ENCODE measurements at places on chromosomes 1 and 21.

GRCh38 chr1:4021136-4021973 is 121.3 kb upstream of the C1orf174 start:
- no peak for DNase-seq

- DNase-seq, result no peak
Measured at GRCh38 chr1:226973371-226973897, 33.3 kb downstream of the COQ8A start.

GRCh38 chr1:157724537-157725220 is 24.1 kb upstream of the FCRL3 start:
- DNase-seq, result no peak

GRCh38 chr1:79304131-79304530 is 297.6 kb upstream of the ADGRL4 start:
- no peak for DNase-seq

DNA sequence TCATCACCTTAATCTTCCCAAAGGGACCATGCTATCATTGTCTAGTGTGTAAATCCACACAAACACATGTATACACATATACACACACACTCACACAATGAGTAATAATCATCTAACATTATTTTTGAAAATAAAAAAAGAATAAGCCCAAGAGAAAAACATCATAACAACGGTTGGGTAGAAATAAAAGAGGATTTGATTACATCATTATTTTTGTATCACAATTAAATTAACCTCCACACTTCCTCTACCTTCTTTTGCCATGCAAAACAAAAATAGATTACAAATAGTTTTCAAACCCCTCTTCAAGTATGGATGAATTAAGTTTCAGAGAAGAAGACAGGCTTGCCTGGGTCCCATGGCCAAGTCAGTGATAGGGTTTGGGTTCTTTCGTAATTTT is 238.1 kb downstream of the VAV3 start:
- DNase-seq, result no peak

DNA sequence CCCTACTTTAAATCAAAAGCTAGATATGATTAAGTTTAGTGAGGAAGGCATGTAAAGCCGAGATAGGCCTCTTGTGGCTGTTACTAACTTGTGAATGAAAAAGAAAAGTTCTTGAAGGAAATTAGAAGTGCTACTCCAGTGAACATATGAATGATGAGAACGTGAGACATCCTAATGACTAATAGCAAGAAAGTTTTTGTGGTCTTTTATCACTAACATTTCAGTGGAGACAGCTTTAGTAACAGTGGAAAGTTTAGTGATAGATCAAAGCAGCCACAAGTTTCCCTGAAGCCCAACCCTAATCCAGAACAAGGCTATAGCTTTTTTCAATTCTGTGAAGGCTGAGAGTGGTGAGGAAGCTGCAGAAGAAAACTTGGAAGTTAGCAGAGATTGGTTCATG is 73.6 kb upstream of the LRRC8B start:
- DNase-seq, result no peak

DNA sequence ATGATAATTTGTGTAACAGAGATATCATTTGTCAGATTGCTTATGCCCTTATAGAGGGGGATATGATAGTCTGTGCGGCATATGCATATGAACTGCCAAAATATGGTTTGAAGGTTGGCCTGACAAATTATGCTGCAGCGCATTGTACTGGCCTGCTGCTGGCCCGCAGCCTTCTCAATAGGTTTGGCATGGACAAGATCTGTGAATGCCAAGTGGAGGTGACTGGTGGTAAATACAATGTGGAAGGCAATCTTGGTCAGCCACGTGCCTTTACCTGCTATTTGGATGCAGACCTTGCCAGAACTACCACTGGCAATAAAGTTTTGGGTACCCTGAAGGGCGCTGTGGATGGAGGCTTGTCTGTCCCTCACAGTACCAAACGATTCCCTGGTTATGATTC is 82.4 kb downstream of the ZMYM4 start:
- no peak for DNase-seq

GRCh38 chr1:19852036-19852435 is 30.2 kb upstream of the OTUD3 start:
- no peak for DNase-seq

DNA sequence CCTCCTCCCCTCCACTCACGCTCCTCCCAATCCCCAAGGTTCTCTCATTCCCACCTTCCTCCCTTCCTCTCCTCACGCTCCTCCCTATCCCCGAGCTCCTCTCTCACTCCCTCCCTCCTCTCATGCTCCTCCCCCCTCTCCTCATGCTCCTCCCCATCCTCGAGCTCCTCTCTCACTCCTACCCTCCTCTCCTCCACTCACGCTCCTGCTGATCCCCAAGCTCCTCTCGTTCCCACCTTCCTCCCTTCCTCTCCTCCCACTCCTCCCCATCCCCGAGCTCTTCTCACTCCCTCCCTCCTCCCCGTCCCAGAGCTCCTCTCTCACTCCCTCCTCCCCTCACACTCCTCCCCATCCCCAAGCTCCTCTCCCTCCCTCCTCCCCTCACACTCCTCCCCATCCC is 31.4 kb downstream of the PGBD5 start:
- DNase-seq, result no peak

DNA sequence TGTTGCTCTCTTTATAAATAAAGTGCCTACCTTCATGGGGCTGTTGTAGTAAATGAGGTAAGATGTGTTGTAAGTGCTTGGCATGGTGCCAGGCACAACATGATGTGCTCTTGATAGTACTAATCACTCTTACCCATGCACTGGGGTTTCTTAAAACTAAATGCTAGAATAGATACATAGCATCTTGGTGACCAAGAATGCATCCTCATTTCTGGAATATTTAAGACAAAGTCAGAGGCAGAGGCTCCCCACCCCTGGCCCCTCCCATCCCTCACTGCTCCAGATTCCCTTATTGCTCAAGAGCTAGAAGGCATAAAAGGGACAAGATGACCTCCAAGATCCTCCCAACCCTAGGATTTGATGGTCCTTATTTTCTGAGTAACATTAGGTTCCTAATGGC is 61.3 kb downstream of the GLUL start:
- DNase-seq, result no peak

- no peak for DNase-seq
Measured at GRCh38 chr1:9245230-9245619, 10.7 kb downstream of the H6PD start.

DNA sequence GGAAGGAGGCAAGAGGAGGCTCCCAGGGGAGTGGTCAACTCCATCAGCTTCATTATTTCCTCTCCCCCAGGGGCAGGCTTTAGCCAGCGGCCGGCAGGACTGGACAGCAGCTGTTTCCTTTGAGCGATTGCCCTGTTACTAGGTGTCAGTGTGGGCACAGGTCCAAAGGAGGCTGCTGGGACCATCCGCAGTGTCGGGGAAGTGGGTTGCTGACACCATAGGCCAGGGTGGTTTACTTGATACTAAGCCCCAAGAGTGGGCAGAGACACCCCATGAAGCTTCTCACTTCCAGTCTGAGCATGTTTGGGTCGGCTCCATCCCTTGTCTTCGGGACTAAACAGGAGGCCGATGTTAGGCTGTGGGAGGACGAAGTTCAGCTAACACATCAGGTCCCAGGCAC is 63.6 kb downstream of the KAZN start:
- DNase-seq, result no peak

- DNase-seq, result no peak
Measured at GRCh38 chr1:229470406-229471043, 36.6 kb upstream of the ACTA1 start.

GRCh38 chr1:29211086-29212030 is 19.4 kb downstream of the MECR start:
- no peak for DNase-seq

- DNase-seq, result peak; percentile 42
Measured at GRCh38 chr1:28359592-28360239, 9.8 kb upstream of the PHACTR4 start.

GRCh38 chr1:154856049-154856448 is 14.0 kb downstream of the KCNN3 start:
- no peak for DNase-seq

DNA sequence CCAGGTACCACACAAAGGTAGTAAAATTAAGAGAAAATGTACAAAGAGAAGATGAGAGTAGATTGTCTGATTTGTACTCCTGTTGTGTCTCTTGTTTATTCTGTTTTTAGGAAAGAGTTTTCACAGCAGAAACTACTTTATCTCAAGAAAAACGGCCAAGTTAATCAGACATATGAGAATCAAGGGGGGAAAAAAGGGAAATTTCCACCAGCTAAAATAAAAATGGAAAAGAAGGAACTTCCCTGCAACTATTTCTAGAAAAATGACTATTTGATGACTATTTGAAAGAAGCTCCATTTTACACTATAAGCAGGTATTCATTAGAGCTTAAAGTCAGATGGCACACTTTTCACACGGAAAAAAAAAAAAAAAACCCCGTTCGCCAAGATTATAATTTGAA is 56.5 kb downstream of the EPRS1 start:
- DNase-seq, result no peak

GRCh38 chr1:201466492-201466891 is 2.5 kb downstream of the PHLDA3 start:
- no peak for DNase-seq

- DNase-seq, result no peak
Measured at GRCh38 chr1:211738691-211739301, 63.4 kb upstream of the NEK2 start.

DNA sequence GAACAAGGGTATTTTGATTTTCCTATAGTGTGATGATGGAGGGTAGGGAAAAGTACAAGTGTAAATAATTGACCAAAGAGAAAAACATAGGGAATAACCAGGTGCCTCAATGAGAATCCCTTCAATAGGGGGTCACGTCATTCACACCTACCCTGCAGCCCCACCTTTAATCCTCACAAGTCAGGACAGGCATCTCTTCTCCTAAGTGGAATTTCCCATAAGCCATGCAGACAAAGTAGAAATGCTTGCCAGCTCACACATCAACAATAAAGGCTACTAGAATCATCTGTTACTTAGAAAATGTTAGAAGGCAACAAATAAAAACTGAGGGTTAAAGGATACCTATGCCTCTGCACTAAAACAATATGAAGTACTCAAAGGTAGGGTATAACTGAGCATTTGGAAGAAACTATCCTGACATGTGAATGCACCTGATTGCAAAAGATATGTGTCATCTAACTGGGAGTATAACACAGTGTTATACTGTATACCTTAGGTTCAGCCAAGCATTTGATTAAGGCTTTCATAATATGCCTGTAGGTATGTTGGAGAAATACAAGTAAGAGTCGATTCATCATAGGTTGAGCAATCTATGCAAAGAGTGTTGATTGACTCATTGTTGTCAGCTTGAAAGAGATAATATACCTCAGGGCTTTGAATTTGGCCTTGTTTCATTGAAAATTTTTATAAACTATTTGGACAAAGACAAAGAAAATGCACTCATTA is 32.4 kb upstream of the ATP1A1 start:
- DNase-seq, result no peak

DNA sequence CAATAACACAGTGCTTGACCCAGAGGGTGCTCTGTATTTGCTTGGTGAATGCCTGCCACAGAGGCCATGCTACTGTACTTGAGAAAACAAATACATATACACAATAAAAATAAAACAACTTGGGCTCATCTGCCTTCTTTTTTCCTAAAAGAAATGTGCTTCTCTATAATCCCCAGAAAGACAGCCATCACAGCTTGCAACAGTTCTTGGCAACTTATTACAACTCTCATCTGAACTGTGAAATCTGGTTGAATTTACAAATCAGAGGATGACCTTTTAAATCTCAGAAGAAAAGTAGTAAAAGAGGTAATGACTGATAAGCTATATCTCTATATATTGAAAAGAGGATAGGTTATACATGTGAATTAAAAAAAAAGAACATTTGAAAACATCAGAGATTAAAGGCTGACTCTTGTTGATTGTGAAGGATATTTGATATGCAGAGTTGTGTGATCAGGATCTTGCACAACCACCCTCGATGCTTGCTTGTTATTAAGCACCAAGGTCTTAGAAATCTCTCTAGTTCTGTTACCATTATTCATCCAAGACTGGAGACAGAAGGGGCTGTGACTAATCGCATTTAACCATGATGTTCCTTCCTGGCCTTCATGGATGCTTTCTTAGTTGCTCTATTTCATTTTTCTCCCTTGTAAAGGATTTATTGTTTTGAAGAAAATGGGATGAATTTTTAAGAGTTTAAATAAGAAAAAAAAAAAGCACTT is 213.4 kb downstream of the APP start:
- no peak for DNase-seq

- DNase-seq, result no peak
Measured at GRCh38 chr1:6001992-6002576, 9.9 kb upstream of the NPHP4 start.

GRCh38 chr1:41492341-41492848 is 7.9 kb upstream of the EDN2 start:
- no peak for DNase-seq

Data from HS-27A (cell line).